ENCODE measurements at places on chromosomes 4 and X. TPM values are rescaled to one million over a fixed set of nuclear protein-coding genes. Genes with fewer than 3 reads are reported as not detected.
A peak's percentile ranks its signal among the peaks of the same experiment; 100 is the strongest.

- H3K4me3 ChIP-seq = peak overlapping the region; percentile 2
- H3K27ac ChIP-seq = peak overlapping the region; percentile 43
- H3K36me3 ChIP-seq = no peaks in the 10 kb centered on the region
- no peaks in the 10 kb centered on the region for H3K27me3 ChIP-seq
- DNase-seq = no peak
Observed at GRCh38 chr4:95537191-95537590, 11.6 kb downstream of the UNC5C start.

Gene TCEANC
- 7.3 TPM for total RNA-seq

DNA sequence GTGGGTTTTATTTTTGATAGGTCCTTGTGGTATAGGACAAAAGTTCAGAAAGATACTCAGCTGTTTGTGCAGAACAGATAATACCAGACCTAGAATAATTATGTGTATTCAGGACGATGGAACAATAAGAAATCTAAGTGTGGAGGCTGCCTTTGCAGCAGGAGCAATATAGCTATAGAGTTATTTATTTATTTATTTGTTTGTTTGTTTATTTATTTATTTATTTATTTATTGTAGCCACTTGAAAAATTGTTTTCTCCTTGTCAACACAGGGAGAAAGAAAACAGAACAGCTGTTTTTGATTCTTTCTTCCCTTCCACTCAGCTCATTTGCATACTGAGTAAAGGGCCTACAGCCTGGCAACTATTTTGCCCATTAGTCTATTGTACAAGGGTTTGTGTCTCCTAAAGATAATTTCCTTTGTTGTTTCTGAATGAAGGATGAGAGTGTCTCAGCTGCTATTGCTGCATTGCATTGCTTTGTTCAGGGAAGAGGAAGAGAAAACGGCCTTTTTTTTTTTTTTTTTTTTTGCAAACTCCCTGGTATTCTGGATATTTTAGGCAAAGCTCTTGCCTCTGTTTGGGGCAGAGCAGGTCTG, 56.0 kb upstream of the ESX1 start:
- H3K36me3 ChIP-seq = no peaks in the 10 kb centered on the region
- H3K27me3 ChIP-seq = no peaks in the 10 kb centered on the region
- H3K4me3 ChIP-seq = no peak overlapping the region
- no peak for DNase-seq

Gene AMOT
- total RNA-seq = 6.8 TPM

Gene NKX3-2
- total RNA-seq = 1.3 TPM

Gene NAP1L3
- 1.3 TPM for total RNA-seq

- H3K4me1 ChIP-seq = no peaks in the 10 kb centered on the region
- no peak overlapping the region for H3K27ac ChIP-seq
- no peak overlapping the region for H3K4me3 ChIP-seq
- H3K36me3 ChIP-seq = no peaks in the 10 kb centered on the region
- H3K27me3 ChIP-seq = no peaks in the 10 kb centered on the region
- DNase-seq = no peak
Observed at GRCh38 chr4:147799986-147800555, 68.2 kb downstream of the ARHGAP10 start.
